ENCODE measurements at places on chromosomes 2 and 18.

GRCh38 chr2:57516698-57517340, 529.8 kb upstream of the VRK2 start:
- no peak for DNase-seq

DNA sequence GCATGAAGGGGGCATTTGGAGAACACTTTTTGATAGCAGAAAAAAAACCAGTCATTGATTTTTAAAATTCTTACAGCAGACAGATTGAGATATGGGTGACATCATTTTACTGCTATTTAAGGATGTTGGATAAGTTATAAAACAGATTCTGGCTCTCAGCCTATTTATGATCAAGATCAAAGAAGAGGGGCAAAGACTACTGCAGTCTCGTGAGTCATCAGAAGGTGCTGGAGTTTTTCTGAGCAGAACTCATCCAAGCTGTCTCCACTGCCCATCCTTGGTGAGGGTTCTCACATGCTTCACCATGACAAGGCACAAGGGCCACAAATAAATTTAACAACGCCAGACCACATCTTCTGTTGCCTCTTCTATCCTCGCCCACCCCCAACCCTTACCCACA, 58.8 kb downstream of the ST6GAL2 start:
- no peak for DNase-seq

DNA sequence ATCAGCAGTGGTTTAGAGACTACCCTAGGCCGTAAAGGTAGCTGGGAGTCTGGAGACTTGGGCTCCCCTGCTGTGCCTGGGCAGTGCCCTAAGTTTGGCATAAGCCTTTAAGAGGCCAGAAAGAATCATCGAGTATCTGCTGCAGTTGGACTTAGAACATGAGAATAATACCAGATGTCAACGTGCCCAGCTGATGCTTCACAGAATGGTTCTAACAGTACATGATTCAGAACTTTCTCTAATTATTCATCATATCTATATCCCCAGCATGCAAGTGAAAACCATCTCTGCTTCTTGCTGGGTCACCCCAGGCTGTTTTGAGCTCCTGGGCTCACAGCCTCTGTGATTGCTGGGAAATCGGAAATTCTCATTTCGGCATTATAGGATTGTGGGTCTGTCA, 118.1 kb downstream of the NCK2 start:
- DNase-seq: no peak

DNA sequence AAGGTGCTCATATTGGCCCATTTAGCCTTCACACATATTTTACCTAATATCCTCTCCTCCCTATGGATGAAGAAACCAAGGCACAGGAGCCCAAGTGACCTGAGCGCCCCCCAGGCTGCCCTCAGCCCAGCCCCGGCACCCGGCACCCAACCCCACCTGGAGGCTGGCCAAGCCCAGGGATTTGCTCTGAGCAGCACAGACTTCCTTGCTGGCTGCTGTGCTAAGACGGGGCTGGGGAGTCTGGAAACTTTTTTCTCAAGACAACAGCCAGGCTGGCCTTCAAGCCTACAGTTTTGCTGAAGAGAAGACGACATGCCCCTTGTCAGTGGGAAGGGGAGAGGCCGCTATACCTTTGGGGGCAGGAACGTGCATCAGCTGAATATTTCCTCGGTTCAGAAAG, 52.7 kb upstream of the LAMA1 start:
- DNase-seq: no peak

DNA sequence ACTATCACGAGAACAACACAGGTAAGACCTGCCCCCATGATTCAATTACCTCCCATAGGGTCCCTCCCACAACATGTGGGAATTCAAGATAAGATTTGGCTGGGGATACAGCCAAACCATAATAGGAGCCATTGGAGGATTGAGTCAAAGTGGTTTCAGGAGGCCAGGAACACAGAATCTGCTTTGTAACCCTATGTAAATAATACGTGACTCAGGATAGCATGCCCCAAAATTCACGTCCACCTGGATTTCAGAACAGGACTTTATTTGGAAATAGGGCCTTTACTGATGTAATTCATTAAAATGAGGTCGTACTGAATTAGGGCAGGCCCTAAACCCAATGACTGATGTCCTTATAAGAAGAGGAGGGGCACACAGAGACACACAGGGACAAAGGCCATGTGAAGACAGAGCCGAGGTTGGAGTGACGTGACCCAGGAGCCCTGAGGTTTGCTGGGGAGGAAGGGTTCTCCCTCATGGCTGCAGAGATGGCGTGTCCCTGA, 16.0 kb upstream of the CNDP2 start:
- DNase-seq: no peak

DNA sequence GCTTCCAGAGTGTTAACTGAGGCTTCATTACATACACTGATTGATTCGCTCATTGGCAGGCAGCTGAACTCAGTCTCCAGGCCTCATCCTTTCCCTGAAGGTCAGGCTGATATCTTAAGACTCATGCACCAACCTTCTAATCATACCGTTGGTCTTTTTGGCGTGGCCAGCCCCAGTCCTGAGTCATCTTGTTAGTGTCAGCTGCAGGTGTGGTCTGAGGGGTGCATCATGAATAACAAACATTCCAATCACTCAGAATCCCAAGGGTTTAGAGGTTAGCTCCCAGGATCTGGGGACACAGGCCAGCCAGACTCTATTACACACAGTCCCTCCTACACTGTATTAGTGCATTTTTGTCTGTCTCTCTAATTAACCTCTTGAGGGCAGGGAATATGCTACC, 271.5 kb downstream of the HRH4 start:
- no peak for DNase-seq

GRCh38 chr2:173763641-173764040, 201.5 kb downstream of the SP3 start:
- DNase-seq: no peak

Data from activated CD4-positive, alpha-beta T cell treated with anti-CD3 and anti-CD28 coated beads for 48 hours (primary cell).